ENCODE measurements at places on chromosomes 4 and X. TPM values are rescaled to one million over a fixed set of nuclear protein-coding genes. Genes with fewer than 3 reads are reported as not detected.

The SFRP2 gene
- 0.32 TPM for polyA plus RNA-seq

The NSDHL gene
- 48.8 TPM for polyA plus RNA-seq

The LRIT3 gene
- 0.01 TPM for polyA plus RNA-seq

The NCAPG gene
- 24.1 TPM for polyA plus RNA-seq

The CA5B gene
- 11.6 TPM for polyA plus RNA-seq

The BEX5 gene
- polyA plus RNA-seq = not detected

The CDS1 gene
- 0.08 TPM for polyA plus RNA-seq

The AWAT2 gene
- polyA plus RNA-seq = not detected

The SLC34A2 gene
- not detected for polyA plus RNA-seq

The MAPK10 gene
- polyA plus RNA-seq = 3.2 TPM

The CT45A10 gene
- not detected for polyA plus RNA-seq

The SLC25A31 gene
- polyA plus RNA-seq = not detected

The CTAG2 gene
- not detected for polyA plus RNA-seq

The PAK3 gene
- 0.19 TPM for polyA plus RNA-seq

The TRPC3 gene
- polyA plus RNA-seq = 0.52 TPM

The IQCM gene
- polyA plus RNA-seq = 0.03 TPM

The FMR1NB gene
- polyA plus RNA-seq = not detected

The RNF212 gene
- polyA plus RNA-seq = 1.2 TPM

The MAOB gene
- 21.3 TPM for polyA plus RNA-seq

The DKC1 gene
- 66.8 TPM for polyA plus RNA-seq

The ZCCHC18 gene
- 0.48 TPM for polyA plus RNA-seq

The FNIP2 gene
- polyA plus RNA-seq = 11.7 TPM

The TMPRSS11F gene
- polyA plus RNA-seq = not detected

The OPN1MW2 gene
- polyA plus RNA-seq = not detected

The NIPAL1 gene
- 0.14 TPM for polyA plus RNA-seq

The SYTL5 gene
- 0.27 TPM for polyA plus RNA-seq

The SSX4 gene
- polyA plus RNA-seq = not detected

The SMPX gene
- not detected for polyA plus RNA-seq

The IL3RA gene
- polyA plus RNA-seq = not detected

The RBM47 gene
- polyA plus RNA-seq = 0.73 TPM

The CXCL13 gene
- not detected for polyA plus RNA-seq

The OTC gene
- not detected for polyA plus RNA-seq

The FAM47A gene
- polyA plus RNA-seq = not detected

The DDX53 gene
- polyA plus RNA-seq = not detected

The ANXA3 gene
- 9.9 TPM for polyA plus RNA-seq

The LRCH2 gene
- polyA plus RNA-seq = 7.9 TPM

The VSIG4 gene
- polyA plus RNA-seq = not detected

The F9 gene
- not detected for polyA plus RNA-seq

The PABPC1L2A gene
- polyA plus RNA-seq = not detected

The CLDN34 gene
- not detected for polyA plus RNA-seq

The ABLIM2 gene
- polyA plus RNA-seq = 2.6 TPM

The MTNR1A gene
- 0.14 TPM for polyA plus RNA-seq

The RNF128 gene
- 0.74 TPM for polyA plus RNA-seq

The ADGRL3 gene
- 0.03 TPM for polyA plus RNA-seq

The ZXDB gene
- polyA plus RNA-seq = 5.8 TPM

The NXF2 gene
- polyA plus RNA-seq = not detected

The SUPT20HL2 gene
- polyA plus RNA-seq = not detected

The TBX22 gene
- not detected for polyA plus RNA-seq

The TEX13C gene
- not detected for polyA plus RNA-seq

The PDE6B gene
- polyA plus RNA-seq = 0.15 TPM

The PAGE2B gene
- not detected for polyA plus RNA-seq

The TMEM255A gene
- 0.93 TPM for polyA plus RNA-seq

The FGA gene
- polyA plus RNA-seq = not detected

The XAGE1A gene
- polyA plus RNA-seq = not detected

The PAGE4 gene
- not detected for polyA plus RNA-seq

The PLP2 gene
- 317 TPM for polyA plus RNA-seq

The KDM5C gene
- polyA plus RNA-seq = 30.5 TPM

The CXorf49B gene
- not detected for polyA plus RNA-seq

The WNK3 gene
- polyA plus RNA-seq = 0.14 TPM

All from fibroblast of lung (primary cell).